ENCODE measurements at places on chromosomes 5 and 9.

GRCh38 chr9:137308057-137308619 is 6.1 kb upstream of the NRARP start:
- DNase-seq: no peak

DNA sequence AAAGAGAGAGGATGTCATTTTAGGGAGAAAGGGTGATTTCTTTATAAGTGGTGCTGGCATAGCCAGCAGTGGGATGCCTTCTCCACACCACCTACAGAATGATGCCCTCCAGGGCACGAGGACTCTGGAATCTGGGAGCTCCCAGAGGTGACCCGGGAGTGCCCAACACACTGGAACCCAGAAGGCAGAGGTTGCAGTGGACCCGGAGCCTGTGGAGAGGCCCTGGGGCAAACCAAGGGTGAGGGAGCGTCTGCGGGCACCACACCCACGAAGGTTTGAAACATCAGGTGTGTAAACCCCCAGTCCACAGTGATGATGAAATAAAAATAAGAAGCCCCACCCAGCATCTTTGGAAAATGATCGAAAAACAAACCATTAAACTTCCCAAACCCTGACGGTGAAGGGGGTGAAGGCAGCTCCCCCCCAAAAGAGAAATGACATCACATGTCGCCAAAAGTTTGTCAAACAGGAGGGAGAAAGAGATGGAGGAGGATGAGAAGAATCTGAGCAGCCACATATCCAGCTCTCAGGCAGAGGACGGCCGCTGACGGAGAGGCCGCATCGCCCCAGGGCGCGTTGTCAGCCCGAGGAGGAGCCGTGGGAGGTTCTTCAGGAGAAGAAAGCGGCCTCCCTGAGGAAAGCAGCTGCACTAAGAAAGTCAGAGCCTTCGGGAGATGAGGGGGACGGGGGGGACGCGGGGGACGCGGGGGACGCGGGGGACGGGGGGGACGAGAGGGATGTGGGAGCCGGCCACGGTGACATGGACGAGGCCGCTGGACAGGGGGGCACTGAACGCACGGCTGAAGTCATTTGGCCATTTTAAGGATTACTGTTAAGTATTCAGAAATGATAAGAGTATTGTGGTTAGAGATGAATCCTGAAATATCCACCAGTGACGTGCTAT is 43.1 kb upstream of the NSMF start:
- no peak for DNase-seq

DNA sequence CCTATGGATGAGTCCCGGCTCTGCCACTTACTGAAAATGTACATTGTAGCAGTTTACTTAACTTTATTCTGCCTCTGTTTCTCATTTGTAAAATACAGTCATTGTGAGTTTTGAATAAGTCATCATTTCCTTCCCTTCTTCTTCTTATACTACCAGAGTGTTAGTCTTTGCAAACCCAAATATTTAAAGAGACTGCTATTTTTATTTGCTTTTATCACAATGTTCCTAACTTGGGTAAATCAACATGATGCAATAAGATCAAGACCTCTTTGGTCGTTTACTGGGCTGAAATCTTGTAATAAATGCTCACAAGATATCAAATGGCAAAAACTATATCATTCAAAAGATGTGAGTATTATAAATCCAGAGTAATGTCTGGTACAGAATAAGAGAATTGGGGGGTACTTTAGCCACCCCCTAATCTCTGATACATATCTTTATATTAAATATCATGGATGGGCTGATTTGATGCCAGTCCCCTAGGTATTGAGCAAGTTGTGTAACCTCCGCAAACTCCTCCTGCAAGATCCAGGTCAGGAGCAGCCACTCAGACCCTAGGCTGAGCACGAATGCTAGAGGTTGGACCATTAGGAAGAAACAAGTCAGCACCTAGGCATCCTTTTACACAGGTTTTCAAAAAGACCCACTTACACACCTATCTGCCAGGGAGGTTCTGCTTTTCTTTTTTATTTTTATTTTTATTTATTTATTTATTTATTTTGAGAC is 13.3 kb upstream of the GLDC start:
- DNase-seq: no peak

DNA sequence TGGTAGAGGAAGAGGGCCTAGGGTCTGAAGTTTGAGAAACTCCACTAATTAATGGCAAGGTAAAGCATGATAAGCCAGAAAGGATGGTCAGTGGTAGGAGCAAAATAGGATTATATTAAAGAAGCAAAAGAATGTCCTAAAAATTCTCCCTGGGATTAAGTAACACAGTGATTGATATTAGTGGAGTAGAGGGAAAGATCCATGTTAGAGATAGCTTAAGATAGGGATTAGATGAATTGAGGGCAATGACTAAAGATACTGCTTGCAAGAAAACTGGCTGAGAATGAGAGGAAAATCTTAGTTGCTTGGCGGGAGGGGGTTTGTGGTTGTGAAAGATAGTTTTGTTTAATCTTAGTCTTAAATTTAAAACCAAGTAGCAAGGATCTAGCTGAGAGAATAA is 255.6 kb downstream of the EPB41L4A start:
- DNase-seq: no peak

GRCh38 chr5:16590685-16591084 is 26.1 kb downstream of the RETREG1 start:
- no peak for DNase-seq

DNA sequence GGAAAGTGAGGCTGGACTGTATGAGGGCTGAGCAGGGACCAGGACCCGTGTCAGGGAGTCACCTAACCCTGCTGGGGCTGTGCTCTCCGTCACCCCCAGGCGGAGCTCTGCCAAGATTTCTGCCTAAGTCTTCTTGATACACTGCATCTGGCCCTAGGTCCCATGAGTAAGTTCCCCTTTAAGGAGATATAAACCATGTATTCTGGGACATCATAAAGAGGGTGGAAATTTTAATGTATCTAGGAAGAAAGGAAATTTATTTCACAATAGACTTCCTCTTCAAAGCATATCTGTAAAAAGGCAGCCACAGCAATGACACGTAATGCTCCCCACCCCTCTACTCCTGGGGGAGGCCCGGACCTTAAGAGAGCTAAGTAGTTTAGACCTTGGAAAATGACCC is 183.4 kb downstream of the FBXL7 start:
- DNase-seq: no peak

GRCh38 chr5:42429694-42430093 is 6.5 kb downstream of the GHR start:
- DNase-seq: no peak

GRCh38 chr5:6774721-6775204 is 61.5 kb downstream of the TENT4A start:
- DNase-seq: no peak

DNA sequence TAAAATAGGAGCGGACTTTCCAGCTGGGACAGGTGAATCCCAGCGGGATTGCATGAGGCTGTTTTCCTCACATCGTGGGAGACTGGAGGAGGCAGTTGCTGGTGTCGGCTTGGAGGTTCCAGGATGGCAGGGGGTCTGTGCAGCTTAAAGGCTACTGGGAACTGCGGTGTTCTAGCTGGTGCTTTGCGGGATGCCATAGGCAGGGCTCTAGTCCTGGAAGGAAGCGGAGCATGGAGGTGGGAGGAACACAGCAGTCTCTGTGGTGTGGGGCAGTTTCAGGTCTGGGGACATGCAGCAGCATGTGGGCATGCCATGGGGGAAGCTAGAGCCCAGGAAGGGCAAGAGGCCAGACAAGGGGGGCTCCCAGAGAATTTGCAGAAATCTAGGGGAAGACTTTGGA is 141.5 kb downstream of the NSG2 start:
- no peak for DNase-seq

DNA sequence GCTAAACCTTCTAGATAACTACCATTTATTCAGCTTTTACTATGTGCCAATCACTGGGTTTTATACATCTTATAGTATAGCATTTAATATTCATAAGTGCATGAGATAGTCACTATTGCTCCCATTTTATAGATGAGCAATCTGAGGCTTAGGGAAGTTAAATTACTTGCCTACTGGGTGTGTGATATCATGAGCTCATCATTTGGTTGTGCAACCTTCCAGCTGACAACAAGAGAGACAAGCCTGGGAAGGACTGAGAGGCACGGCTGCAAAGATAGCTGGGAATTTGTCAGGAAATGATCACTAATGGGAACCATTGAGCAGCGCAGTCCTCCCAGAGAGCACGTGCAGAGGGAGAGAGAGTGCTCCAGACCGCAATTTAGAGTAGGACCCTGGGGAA is 481.6 kb upstream of the KIF2A start:
- no peak for DNase-seq

DNA sequence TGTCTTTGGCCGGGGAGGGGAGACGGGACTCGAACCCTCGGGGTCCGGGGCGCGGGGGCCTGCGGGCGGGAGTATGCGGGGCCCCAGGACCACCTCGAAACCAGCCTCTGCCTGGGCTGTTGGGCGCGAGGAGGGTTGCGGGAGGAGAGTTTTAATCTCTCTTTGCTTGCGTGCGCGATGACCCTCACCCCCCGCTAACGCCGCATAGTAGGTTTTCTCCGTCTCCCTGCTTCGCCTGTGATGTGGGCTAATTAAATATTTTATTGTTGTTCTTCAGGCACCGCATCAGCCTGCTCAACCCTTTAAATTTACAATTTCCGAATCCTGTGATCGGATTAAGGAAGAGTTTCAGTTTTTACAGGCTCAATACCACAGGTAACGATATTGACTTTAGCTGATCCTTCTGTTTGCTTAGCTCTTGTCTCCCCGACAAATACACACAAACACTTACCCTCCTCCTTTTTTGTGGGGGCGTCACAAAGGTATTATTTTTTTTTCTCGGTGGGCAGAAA is 1.7 kb downstream of the TLE4 start:
- DNase-seq: no peak

- DNase-seq: no peak
Measured at GRCh38 chr5:148070621-148071020, 6.8 kb downstream of the SPINK5 start.

- DNase-seq: no peak
Measured at GRCh38 chr5:35302544-35302943, 72.3 kb upstream of the PRLR start.

GRCh38 chr5:35182910-35183535 is 47.3 kb downstream of the PRLR start:
- DNase-seq: peak; percentile 9

DNA sequence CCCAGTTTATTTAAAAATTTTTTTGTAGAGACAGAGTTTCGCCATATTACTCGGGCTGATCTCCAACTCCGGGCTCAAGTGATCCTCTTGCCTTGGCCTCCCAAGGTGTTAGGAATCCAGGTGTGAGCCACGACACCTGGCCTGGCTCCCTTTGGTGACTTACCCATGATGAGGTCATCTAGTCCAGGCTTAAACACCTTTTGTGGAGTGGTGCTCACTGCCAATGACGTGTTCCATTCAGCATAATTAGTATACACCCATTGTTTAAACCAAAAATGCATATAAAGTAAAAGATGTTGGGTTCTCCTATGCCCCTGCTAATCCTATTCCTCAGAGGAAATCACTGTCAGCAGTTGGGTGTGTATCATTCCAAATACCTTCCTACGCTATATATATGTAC is 91.0 kb downstream of the HSPA4 start:
- DNase-seq: no peak

All from NK-92 treated with Interleukin-12 subunit alpha and Interleukin-12 subunit beta, amount 100 ng/mL, for 24 hours (cell line).